ENCODE measurements at places on chromosomes 2 and 18. TPM values are rescaled to one million over a fixed set of nuclear protein-coding genes. Genes with fewer than 3 reads are reported as not detected.

DNA sequence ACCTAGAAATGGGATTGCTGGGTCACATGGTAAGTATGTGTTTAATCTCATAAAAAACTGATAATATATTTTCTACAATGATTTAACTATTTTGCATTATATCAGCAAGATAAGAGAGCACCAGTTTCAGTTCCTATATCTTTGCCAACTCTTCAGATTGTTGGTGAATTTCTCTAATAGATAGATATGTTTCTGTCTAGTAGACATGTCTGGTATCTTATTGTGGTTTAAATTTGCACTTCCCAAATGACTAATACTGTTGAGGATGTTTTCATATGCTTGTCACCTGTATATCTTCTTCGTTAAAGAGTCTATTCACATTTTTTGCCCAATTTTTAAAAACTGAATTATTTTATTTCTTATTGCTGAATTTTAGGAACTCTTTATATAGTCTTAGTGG, 113.8 kb upstream of the UXS1 start:
- H3K27ac ChIP-seq = no peak overlapping the region
- H3K36me3 ChIP-seq = no peaks in the 10 kb centered on the region
- H3K4me3 ChIP-seq = no peak overlapping the region
- no peaks in the 10 kb centered on the region for H3K4me1 ChIP-seq
- H3K27me3 ChIP-seq = no peaks in the 10 kb centered on the region
- DNase-seq = no peak

GRCh38 chr2:155412598-155412997, 714.1 kb downstream of the KCNJ3 start:
- H3K4me3 ChIP-seq = no peak overlapping the region
- no peak overlapping the region for H3K27ac ChIP-seq
- no peak for DNase-seq
- no peaks in the 10 kb centered on the region for H3K36me3 ChIP-seq

GRCh38 chr2:73104933-73105332, 7.8 kb downstream of the RAB11FIP5 start:
- DNase-seq = no peak
- H3K4me3 ChIP-seq = no peak overlapping the region
- H3K4me1 ChIP-seq = peaks cover 42% of the 10 kb centered on the region
- H3K36me3 ChIP-seq = no peaks in the 10 kb centered on the region

DNA sequence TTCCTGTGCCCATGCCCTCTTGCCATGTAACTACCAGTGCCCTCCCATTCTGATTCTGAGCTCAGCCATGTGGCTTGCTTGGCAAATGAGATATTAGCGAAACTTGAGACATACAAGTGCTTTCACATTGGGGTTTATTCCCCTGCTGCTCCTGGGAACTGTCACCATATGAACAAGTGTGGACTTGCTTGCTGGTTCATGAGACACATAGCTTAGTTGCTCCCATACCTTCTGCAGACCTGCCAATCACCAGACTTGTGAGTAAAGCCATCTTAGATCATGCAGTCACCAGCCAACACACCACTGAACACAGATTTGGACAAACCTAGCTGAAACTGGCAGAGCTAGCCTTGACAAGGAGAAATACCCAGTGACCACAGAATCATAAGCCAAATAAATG, 155.1 kb downstream of the SS18 start:
- H3K36me3 ChIP-seq = no peaks in the 10 kb centered on the region
- H3K4me3 ChIP-seq = no peak overlapping the region

DNA sequence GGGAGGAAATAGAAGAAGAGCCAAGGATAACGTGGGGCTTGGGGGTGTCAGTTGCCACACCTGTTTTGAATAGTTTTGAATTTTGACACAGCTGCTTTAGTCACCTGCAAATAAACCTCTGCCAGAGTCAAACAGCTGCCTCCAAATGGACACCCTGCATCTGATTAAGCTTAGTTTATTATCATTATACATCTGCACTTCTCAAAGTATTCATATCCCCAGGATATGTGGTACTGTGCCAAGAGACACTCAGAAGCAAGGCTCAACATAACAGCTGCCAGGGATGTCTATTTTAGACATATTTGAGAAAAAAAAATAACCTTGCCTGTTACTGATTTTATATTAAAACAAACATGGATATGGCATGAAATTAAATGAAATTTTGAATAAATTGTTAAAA, 122.5 kb upstream of the WDR75 start:
- no peaks in the 10 kb centered on the region for H3K27me3 ChIP-seq
- no peaks in the 10 kb centered on the region for H3K4me1 ChIP-seq
- no peak overlapping the region for H3K27ac ChIP-seq
- no peak overlapping the region for H3K4me3 ChIP-seq
- no peaks in the 10 kb centered on the region for H3K36me3 ChIP-seq

GRCh38 chr2:190812506-190813294, 67.9 kb upstream of the GLS start:
- no peaks in the 10 kb centered on the region for H3K4me1 ChIP-seq
- no peak for DNase-seq
- H3K27me3 ChIP-seq = no peaks in the 10 kb centered on the region
- no peaks in the 10 kb centered on the region for H3K36me3 ChIP-seq

The LDAH gene
- 8.8 TPM for total RNA-seq

The PLEK gene
- 2.1 TPM for total RNA-seq

- peak overlapping the region; percentile 56 for H3K27ac ChIP-seq
- peaks cover 26% of the 10 kb centered on the region for H3K4me1 ChIP-seq
- no peaks in the 10 kb centered on the region for H3K36me3 ChIP-seq
- H3K4me3 ChIP-seq = no peak overlapping the region
Observed at GRCh38 chr2:36530178-36530982, 67.6 kb downstream of the FEZ2 start.

GRCh38 chr2:156340377-156340776, 7.9 kb upstream of the NR4A2 start:
- H3K27me3 ChIP-seq = no peaks in the 10 kb centered on the region
- peaks cover 38% of the 10 kb centered on the region for H3K4me1 ChIP-seq
- no peak overlapping the region for H3K4me3 ChIP-seq
- no peaks in the 10 kb centered on the region for H3K36me3 ChIP-seq
- DNase-seq = no peak
- H3K27ac ChIP-seq = peak overlapping the region; percentile 100

The POTEJ gene
- total RNA-seq = not detected

DNA sequence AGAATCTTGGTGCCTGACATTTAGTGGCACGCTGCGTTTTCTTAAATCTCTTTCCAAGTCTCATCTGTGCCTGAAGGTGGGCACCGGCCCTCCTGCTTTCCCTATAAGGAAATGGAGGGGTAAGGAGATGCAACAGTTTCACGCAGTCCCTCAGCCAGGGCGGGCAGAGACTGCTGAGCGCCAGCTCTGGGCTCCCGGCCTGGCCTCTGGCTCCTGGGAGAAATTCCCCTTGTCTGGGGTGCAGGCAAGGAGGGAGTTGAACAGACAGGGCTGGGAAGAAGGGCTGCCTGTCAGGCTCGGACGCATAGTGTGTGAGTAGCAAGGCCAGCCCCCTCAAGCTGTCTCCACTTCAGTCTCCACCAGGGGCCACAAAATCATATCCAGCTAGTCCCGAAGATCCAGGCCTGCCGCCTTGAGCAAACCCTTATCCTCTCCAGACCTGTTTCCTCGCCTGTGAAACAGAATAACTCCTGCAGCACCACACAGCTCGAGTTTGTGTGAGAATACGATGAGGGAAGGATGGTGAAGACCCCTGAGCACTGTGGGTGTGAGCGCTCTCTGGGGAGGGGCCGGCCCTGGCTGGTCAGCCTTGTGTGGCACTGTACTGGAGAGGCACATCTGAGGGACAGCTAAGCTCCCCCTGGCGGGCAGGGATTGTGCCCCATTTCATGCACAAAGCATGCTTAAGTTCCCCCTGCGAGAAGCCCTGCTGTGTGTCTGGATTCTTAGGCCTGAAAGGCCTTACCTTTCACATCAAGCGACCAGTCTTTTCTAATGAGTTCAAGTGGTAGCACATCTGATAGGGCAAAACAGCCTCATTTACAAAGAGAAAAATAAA, 33.8 kb downstream of the SDC1 start:
- no peak for DNase-seq
- H3K4me1 ChIP-seq = no peaks in the 10 kb centered on the region
- no peaks in the 10 kb centered on the region for H3K36me3 ChIP-seq

- no peaks in the 10 kb centered on the region for H3K27me3 ChIP-seq
- no peak overlapping the region for H3K4me3 ChIP-seq
- no peak for DNase-seq
- no peaks in the 10 kb centered on the region for H3K36me3 ChIP-seq
- H3K27ac ChIP-seq = no peak overlapping the region
Observed at GRCh38 chr18:29217124-29217915, 1040.4 kb upstream of the CDH2 start.

GRCh38 chr2:160730296-160730995, 236.8 kb upstream of the RBMS1 start:
- DNase-seq = no peak
- no peaks in the 10 kb centered on the region for H3K27me3 ChIP-seq
- no peak overlapping the region for H3K27ac ChIP-seq
- no peak overlapping the region for H3K4me3 ChIP-seq

- no peaks in the 10 kb centered on the region for H3K27me3 ChIP-seq
- H3K36me3 ChIP-seq = no peaks in the 10 kb centered on the region
- DNase-seq = no peak
- H3K4me1 ChIP-seq = no peaks in the 10 kb centered on the region
- H3K27ac ChIP-seq = no peak overlapping the region
Observed at GRCh38 chr2:15120631-15121030, 440.5 kb downstream of the NBAS start.

DNA sequence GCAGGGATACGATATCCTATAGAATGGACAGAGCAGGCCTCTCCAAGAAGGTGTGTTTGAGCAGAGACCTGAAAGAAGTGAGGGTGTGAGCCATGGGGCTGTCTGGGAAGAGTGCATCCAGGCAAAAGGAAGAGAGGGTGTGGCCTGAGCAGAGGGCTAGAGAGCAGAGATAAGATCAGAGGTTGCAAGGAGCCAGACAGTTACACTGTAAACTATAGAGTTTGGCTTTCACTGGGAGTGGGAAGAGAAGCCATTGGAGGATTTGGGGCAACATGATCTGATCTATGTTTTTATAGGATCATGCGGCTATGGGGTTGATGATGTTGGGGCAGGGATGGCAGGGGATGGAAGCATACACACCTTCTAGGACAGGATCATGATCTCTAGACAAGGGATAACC, 124.1 kb upstream of the MAP3K20 start:
- no peak overlapping the region for H3K27ac ChIP-seq
- no peak for DNase-seq
- H3K36me3 ChIP-seq = no peaks in the 10 kb centered on the region
- no peaks in the 10 kb centered on the region for H3K4me1 ChIP-seq
- H3K27me3 ChIP-seq = no peaks in the 10 kb centered on the region
- H3K4me3 ChIP-seq = no peak overlapping the region

DNA sequence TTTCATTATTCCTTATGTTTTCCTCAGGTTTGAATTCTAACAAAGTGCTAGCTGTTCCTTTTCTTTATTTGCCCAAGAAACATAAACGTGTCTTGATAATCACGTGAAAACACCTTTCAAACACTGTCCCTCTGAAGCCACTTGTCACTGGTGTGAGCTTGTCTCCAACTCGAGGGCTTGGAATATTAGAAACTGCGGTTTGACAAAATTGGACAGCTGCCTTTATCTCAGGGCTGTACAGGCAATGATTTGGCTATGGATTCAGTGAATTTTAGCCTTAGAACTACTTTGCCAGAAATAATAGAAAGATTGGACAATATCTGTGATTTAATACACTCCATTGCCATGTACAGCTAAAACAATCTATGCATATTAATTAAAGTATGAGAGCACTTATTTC, 763.0 kb upstream of the ACVR2A start:
- H3K36me3 ChIP-seq = no peaks in the 10 kb centered on the region
- no peak for DNase-seq
- no peaks in the 10 kb centered on the region for H3K4me1 ChIP-seq
- H3K27ac ChIP-seq = no peak overlapping the region
- no peaks in the 10 kb centered on the region for H3K27me3 ChIP-seq
- no peak overlapping the region for H3K4me3 ChIP-seq

DNA sequence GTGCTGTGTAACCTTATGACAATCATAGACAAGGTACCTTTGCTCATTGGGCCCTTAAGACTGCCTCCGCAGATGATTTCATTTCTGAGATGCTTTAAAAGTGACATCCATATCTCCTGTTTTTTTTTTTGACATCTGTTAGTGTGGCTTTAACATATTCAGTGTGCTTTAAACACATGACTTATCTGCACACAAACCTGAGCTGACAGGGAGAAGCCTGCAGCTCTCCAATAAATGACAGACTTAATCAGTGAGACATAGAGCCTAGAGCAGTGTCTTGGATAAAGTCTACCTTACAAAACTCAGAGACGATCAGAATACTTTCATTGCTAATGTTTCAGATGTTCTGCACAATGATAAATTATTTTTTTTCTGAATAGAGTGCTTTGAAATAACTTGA, 130.7 kb downstream of the UBE2E3 start:
- no peak overlapping the region for H3K4me3 ChIP-seq
- no peaks in the 10 kb centered on the region for H3K27me3 ChIP-seq
- no peaks in the 10 kb centered on the region for H3K4me1 ChIP-seq
- no peak overlapping the region for H3K27ac ChIP-seq
- no peaks in the 10 kb centered on the region for H3K36me3 ChIP-seq
- no peak for DNase-seq

- H3K27me3 ChIP-seq = peaks cover 27% of the 10 kb centered on the region
- no peaks in the 10 kb centered on the region for H3K36me3 ChIP-seq
- DNase-seq = no peak
- H3K27ac ChIP-seq = no peak overlapping the region
Observed at GRCh38 chr2:98946855-98947254, 10.8 kb upstream of the CRACDL start.

The BMP10 gene
- total RNA-seq = not detected

The ONECUT2 gene
- total RNA-seq = not detected

- H3K4me1 ChIP-seq = peaks cover 15% of the 10 kb centered on the region
- no peak overlapping the region for H3K4me3 ChIP-seq
- no peaks in the 10 kb centered on the region for H3K36me3 ChIP-seq
- H3K27ac ChIP-seq = no peak overlapping the region
Observed at GRCh38 chr2:26864226-26864625, 16.3 kb downstream of the DPYSL5 start.

The MYOM1 gene
- total RNA-seq = 1,037 TPM
